ENCODE measurements at places on chromosomes 5 and 9.
A peak's percentile ranks its signal among the peaks of the same experiment; 100 is the strongest.

- no peak for DNase-seq
These were observed 214.1 kb upstream of the ADCY2 start for GRCh38 chr5:7181841-7182240.

DNA sequence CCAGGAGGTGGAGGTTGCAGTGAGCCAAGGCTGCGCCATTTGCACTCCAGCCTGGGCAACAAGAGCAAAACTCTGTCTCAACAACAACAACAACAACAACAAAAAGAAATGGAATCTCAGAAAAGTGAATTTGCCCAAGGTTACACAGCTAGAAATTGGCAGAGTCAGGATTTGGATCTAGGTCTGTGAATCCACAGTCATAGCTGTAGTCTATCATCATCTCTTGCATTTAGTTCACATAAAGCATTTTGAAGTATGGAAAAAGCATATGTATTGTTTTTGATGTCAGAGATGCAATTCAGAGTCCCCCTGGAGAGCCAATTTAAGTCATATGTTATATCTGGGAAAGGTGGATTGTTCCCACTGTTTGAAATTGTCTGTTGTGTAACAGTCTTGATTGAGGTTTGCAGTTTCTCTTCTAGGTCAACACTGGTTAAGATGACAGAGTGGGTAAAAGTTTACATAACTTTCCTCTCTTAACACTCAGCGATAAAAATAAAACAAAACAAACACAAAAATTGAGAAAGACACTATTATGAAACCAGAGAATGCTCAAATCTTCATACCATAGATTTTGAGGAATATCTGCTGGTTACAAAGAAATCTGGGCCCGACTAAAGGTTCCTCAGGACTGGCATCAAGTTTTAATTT lies 21.5 kb upstream of the GPR21 start:
- no peak for DNase-seq

- DNase-seq = no peak
These were observed 9.2 kb downstream of the POC5 start for GRCh38 chr5:75707911-75708509.

GRCh38 chr9:113798062-113799030 lies 77.8 kb upstream of the ZNF618 start:
- no peak for DNase-seq

DNA sequence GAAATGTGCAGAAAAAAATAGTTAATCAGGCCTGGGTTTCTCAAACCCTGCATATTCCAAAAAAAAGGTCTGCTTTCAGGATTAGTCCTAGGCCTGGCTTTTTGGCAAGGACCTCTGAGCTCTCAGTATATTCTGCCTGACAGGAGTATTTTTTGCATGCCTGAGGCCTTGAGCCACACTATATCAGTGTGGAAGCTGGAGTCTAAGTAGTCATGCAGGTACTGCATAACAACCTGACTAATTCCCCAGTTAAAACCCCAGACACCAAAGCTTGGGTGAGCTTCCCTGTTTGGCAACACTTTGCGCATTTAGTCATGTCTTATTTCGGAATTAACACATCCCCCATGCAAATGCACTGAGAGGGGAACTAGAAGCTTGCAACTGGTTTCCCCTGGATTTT lies 359.5 kb downstream of the CETN3 start:
- no peak for DNase-seq

DNA sequence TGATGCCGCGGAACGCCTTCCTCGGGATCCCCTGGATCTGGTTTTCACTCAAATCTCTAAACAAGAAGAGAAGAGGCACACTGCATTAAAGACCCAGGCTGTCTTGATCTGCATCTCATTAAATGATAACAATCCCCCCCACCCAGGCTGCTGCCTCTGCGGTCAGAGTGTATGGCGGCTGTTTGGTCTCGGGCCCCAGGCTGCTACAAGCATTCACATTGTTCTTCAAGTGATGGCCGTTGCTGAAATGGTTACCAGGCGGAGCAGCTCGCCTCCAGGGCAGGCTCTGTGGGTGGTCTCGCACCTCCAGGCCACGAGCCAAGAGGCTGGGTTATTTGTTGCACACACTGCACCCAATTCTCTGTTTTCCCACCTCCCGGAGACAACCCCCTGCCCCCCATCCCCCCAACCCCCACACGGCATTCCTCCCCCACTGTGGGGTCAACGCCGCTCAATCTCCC lies 304.1 kb upstream of the PANK3 start:
- DNase-seq = peak; percentile 34

DNA sequence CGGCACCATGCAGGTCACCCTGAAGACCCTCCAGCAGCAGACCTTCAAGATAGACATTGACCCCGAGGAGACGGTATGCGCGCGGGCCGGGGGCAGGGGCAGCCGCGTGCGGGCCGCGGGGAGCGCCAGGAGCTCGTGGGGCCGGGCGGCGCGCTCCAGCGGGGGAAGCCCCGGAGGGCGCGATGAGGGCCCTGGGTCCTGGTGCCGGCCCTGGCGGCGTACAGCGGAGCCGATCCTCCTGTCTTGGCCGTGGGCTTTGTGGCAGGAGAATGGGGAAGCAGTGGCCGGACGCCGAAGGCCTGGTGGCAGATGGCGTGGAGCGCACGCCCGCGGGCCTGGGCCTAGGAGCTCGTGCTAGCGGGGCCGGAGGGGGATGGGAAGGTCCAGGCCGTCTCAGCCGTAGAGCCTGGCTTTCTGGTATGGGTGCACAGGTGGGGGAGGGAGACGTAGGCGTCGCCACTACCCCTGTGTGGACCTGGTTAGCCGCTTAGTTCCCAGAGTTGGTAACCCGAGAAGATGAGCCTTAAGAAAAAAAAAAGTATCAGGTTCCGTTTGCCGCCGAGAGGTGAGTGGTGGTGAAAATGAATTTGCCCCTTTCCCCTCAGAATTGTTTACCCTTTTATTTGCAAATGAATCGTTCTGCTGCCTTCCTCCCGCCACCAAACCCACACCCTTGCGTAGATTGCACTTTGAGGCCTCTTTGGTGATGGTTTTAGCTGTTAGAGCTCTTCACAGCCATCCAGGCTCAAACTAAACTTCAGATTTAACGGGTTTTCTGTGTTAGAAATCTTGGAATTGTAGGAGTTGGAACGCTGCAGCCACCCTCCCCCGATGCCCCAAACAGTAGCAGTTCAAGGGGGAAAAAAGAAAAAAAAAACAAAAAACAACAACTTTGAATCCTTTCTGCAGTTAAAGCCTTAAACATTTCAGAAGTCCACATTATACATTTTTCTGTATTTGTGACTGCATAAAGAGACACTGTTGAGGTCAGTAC lies 841 bp downstream of the RAD23B start:
- peak; percentile 80 for DNase-seq

DNA sequence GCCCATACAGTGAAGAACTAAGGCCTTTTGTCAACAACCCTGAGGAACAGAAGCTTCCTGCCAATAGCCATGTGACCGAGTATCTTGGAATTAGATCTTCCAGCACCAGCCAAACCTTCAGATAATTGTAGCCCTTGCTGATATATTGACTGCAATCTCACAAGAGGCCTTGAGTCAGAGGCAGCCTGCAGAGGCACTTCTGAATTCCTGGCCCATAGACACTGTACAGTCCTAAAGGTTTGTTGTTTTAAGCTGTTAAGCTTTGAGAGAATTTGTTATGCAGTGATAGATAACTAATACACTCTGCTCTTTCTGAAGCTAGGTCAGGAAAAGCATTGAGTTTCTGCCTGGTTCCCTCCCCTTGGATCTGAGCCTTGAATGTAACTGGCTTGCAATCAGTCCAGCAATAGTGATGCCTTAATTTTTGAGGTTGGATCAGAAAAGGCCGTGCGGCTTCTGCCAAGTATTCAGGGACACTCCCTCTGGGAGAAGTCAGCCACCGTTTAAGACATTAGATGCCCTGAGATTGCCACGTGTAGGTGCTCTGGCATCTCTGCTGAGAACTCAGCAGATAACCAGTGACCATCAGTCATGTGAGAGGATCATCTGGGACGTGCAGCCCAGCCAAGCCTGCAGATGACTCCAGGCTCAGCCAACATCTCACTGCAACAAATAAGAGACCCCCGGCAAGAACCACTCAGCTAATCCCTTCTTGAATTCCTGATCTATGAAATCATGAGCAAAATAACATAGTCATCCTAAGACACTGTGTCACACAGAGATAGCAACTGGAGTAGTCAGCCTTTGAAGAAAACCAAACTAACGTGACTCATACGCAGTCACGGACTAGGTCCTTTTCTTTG lies 126.8 kb upstream of the STC2 start:
- DNase-seq = no peak

DNA sequence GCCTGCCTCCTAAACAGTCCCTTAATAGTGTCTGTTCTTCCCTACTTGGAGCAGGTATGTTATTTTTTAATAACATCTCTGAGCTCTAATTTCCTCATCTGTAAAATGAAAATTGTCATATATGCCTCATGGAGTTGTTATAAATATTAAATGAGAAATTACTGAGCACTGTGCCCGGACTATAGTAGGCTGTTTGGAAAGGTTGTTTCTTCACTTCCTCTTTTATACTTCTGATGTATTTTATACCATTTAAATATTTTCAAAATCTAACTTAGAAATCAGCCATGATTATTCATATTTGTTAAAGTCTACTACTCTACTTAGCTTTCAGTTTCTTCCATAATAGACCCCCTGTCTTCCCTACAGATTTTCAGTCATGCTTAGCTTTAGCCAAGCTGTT lies 30.5 kb upstream of the HAPLN1 start:
- DNase-seq = no peak

- DNase-seq = no peak
These were observed 26.6 kb downstream of the MRPL22 start for GRCh38 chr5:154967421-154968024.

GRCh38 chr9:101029315-101030085 lies 973 bp downstream of the PLPPR1 start:
- peak; percentile 24 for DNase-seq

- no peak for DNase-seq
These were observed 350.4 kb downstream of the OSTF1 start for GRCh38 chr9:75438716-75439115.

DNA sequence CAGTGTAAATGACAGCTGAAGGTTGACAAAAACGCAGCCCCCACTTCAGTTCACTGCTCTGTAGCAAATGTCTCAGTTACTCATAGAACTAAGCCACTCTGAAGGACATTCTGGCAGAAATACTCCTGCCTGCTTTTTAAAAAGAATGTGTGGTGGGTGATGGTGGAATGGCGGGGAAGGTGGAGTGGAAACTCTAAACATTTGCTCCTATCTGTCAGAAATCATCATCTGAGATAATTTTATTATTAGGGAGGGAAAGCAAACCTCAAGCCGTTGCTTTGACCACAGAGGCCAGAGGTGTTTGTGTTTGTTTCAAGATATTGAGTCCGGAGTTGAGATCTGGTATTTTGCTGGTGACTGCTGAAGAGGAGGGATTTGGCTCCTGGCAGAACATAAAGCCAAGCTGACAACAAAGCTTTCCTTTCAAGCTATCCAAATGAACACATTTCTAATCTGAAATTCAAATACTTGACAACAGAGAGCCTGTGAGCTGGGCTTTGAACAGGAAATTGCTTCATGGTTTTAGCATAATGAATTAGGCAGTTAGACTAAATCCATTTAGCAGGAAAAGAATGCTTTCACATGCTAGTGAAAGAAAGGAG lies 362.7 kb downstream of the CSNK1G3 start:
- DNase-seq = no peak

DNA sequence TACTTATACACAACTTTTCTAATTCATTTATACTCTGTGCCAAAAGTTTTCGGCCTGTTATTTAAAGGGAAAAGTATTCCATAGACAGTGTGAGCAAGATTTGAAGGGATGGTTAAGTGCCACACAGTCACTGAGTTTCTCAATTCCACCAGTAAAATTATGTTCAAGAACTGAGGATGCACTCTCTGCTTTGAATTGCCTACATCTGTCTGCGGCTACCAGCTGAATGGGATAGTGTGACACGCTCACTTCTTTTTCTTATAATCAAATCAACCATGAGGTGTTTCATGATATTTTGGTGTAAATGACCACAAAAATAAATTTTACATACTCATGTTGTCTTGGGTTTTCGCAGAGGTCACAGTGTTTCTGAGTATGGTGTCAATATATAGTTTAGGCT lies 218.4 kb upstream of the TMEM161B start:
- no peak for DNase-seq

- DNase-seq = no peak
These were observed 97.4 kb downstream of the DAB2IP start for GRCh38 chr9:121748727-121749423.

DNA sequence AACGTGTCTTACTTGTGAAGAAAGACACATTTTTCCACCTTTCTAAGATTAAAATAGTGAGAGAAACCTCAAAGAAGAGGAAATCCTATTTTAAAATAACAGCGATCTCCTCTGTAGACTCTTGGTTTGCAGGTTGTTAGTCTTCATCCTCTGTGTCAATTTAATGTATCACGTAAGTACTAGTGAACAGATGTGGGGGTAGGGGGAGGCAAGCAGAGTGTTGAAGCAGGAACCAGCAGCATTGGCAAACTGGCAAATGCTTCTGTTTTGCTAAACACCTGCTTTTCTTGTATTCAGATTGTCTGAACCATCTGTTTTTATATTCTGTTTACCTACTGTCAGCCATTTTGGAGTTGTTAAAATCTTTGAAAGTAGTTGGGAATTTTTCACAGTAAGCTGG lies 159.3 kb upstream of the TLX3 start:
- no peak for DNase-seq

- no peak for DNase-seq
These were observed 4.1 kb upstream of the ZCCHC10 start for GRCh38 chr5:133030343-133031005.

GRCh38 chr5:160616712-160617497 lies 195.2 kb downstream of the PTTG1 start:
- no peak for DNase-seq

DNA sequence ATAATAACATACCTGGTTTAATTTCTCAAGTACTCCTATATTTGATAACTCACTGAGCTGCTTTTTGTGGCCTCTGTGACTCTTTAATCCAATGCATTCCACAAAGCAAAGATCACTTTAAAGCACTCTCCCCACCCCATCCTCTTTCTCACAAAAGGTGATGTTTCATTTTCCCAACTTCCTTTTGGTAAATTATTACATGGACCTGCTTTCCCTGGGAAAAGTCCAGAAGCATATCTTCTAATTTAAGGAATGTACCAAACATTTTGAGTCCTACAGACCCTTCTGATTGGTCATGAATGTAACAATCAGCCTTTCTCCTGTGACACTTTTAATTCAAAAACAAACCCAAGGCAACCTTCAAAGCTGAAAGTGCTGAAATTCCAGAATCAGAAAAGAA lies 71.1 kb downstream of the MLLT3 start:
- no peak for DNase-seq

- no peak for DNase-seq
These were observed 117.4 kb downstream of the NPR3 start for GRCh38 chr5:32828492-32828891.

- peak; percentile 85 for DNase-seq
These were observed 68.4 kb downstream of the PSD2 start for GRCh38 chr5:139863855-139864558.

DNA sequence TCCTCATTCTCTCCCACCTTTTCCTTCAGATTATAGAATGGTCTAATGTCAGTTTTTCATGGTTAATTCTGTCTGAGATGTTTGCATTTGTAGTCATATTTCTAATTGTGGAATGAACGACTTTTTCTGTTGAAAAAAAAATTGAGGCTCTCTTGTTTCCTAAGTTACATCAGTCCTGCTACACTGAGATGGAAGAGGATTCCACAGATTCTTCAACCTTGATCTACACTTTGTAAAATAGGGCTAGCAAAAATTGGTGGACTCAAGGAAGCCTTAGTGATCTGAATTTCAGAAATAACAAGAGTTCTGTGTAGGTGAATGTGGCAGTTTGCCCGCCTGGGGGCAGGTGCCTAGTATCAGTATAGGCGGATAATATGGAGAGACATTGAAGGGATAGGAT lies 51.9 kb downstream of the ERBIN start:
- no peak for DNase-seq
